ENCODE measurements at places on chromosomes 6 and 20.

GRCh38 chr6:35786810-35787209 lies 6.0 kb downstream of the CLPSL1 start:
- no peak for DNase-seq

DNA sequence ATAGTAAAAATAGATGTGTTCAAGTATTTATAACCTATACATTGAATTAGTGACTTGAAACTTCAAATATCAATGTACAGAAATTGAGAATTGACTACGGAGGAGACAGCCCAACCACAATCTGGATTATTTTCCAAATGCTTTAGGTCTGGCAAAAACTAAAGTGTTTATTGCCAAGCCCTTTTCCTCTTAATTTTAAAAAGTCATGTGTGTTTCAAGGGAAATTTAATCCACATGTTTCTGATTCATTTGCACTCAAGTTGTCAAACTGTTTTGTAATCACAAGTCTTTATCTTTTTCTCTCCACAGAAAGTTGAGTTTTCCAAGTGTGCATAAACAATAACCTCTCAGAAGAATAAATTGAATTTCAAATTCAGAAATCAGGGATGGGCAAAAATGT lies 350.8 kb upstream of the RSPO3 start:
- DNase-seq = no peak

GRCh38 chr6:21265730-21266044 lies 327.9 kb upstream of the SOX4 start:
- DNase-seq = peak; percentile 17

GRCh38 chr6:88164061-88164460 lies 2.1 kb downstream of the CNR1 start:
- no peak for DNase-seq

GRCh38 chr20:45080867-45081624 lies 19.9 kb downstream of the KCNS1 start:
- no peak for DNase-seq

GRCh38 chr6:8441452-8441851 lies 6.1 kb upstream of the SLC35B3 start:
- no peak for DNase-seq

- no peak for DNase-seq
Measured at GRCh38 chr6:72322771-72323170, 299.1 kb upstream of the KCNQ5 start.

Measured in activated CD4-positive, alpha-beta T cell treated with anti-CD3 and anti-CD28 coated beads, Interleukin-2, amount 50 U/mL, for 16 hours (primary cell).